Activated T-helper 2 cell treated with anti-CD3 and anti-CD28 coated beads, Interferon-gamma antibody, Interleukin-2, Interleukin-4, amounts not matched to agents 10 μg/mL and 5 μg/mL and 100 μg/mL, durations not matched to agents 14 hours and 24 hours and 36 hours (primary cell): ENCODE measurements at places on chromosomes 16 and 17. TPM values are rescaled to one million over a fixed set of nuclear protein-coding genes. Genes with fewer than 3 reads are reported as not detected.

DNA sequence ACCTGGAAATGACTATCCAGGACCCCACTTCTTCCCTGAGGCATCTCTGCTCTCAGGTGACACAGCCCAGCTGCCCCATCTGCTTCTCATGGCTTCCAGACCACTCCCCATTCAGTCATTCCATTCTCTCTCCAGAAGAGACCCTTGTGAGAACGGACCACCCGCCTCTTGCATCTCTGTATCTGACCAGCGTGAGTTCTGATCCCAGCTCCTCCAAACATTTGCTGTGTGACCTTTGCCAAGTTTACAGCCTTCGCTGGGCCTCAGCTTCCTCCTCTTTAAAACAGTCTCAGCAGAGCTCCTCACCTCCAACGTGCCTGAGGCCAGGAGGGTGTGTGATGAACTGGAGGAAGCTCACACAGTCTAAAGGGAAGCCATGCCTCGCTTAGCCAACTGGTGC lies 39.6 kb downstream of the C16orf82 start:
- no peak for DNase-seq

GRCh38 chr17:8718001-8718563 lies 26.6 kb downstream of the CCDC42 start:
- no peak for DNase-seq

- no peak for DNase-seq
These were observed 705 bp downstream of the KRABD2 start for GRCh38 chr17:8375738-8376259.

GRCh38 chr17:8359769-8360168 lies 16.7 kb downstream of the KRABD2 start:
- no peak for DNase-seq

DNA sequence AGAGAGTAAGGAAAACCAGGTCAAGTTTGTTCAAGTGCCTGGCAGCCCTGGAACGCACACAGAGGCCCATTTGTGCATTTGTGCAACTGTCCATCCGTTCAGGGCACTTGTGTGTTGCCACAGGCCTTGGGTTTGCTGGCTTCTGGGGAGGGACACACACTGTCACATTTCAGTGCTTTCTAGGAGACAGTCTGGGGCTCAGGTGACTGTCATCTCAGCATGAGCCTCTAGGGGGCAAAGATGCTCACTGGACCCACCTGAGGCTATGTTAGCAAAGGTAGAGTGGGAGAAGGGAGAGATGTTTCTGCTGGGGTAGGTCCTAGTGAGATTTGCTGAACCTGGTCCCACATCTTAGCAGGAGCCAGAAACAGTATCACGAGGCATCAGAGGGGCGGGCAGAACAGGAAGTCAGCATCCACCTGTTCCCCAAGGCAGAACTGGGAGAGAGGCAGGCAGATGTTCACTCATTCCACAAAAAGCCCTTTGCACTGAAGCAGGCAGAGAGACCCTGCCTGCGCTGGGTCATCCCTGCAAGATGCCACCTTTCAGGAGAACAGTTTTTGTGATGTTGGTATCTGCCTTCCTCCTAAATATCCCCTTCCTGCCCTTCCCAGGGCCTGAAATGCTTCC lies 48.5 kb downstream of the RAI1 start:
- peak; percentile 37 for DNase-seq

- no peak for DNase-seq
These were observed 1.7 kb upstream of the ROGDI start for GRCh38 chr16:4803898-4804762.

- DNase-seq: no peak
These were observed 153.4 kb downstream of the RGS9 start for GRCh38 chr17:65290616-65291015.

GRCh38 chr17:29891131-29891530 lies 38.9 kb downstream of the SSH2 start:
- no peak for DNase-seq

DNA sequence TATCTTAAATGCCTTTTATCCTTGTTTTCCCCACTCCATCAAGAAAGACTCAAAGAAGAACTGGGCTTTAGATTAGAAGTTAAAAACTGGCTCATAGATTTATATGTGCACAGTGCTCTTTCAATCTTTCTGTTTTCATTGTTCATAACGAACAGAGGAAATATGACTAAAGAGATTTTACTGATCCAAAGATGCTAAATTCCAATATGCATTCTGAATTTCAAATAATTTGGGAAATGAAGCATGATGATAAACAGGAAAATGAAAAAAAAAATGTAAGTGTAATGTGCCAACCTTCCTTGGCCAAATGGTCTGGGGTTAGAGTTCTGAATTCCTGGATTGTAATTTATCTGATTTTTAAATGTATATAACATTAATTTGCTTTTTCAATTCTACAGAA lies 25.0 kb upstream of the SMIM36 start:
- no peak for DNase-seq

DNA sequence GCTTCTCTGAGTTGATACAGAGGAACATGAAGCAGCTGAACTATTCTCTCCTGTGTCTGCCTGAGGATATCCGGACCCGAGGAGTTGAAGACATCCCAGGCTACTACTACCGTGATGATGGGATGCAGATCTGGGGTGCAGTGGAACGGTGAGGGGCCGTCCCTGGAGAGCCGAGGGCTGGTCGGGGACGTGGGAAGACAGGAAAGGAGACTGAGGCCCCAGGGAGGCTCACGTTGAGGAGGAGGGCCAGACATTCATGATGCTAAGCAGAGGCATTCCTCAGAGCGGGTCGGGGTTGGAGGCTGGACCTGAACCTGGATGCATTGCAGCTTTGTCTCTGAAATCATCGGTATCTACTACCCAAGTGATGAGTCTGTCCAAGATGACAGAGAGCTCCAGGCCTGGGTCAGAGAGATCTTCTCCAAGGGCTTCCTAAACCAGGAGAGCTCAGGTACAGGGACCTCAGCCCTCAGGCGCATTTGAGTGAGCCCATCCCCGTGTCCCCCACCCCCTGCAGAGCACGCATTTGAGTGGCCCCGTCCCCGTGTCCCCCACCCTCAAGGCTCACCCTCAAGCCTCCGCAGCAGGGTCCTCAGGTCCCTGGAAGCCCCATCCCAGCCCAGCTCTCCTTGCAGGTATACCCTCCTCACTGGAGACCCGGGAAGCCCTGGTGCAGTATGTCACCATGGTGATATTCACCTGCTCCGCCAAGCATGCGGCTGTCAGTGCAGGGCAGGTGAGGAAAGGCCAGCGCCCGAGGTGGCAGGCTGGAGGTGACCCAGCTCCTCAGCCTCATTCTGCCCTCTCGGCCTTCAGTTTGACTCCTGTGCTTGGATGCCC lies 8.3 kb downstream of the ALOX15B start:
- DNase-seq: no peak

DNA sequence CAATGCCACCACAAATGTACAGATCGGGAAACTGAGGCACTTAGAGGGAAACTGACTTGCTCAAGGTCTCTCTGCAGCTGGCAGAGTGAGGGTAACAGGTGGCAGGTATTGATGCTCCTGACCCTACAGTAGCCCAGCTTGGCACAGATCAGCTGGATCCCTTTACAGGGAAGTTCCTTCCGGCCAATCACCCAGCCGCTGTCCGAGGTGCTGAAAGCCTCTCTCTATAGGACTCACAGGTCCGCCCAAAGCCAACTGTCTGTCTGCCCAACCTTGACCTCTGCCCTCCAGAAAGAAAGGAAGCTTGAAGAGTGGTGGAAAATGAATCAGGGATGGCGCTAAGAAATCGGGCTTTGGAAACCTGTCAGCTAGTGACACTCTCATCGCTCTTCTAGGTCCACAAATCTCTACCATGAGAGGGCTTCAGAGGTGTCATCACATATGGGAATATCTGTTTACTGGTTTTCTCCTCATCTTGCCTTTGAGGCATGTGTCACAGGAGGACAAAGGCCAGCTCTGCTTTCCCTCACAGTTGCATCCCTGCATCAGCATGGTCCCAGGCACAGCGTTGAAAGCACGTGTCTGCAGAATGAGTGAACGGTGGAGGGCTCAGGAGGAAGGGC lies 246.2 kb downstream of the KATNIP start:
- peak; percentile 16 for DNase-seq

GRCh38 chr17:64443086-64443760 lies 5.7 kb upstream of the MILR1 start:
- no peak for DNase-seq

GRCh38 chr17:81402530-81402941 lies 7.3 kb downstream of the BAHCC1 start:
- DNase-seq: no peak

DNA sequence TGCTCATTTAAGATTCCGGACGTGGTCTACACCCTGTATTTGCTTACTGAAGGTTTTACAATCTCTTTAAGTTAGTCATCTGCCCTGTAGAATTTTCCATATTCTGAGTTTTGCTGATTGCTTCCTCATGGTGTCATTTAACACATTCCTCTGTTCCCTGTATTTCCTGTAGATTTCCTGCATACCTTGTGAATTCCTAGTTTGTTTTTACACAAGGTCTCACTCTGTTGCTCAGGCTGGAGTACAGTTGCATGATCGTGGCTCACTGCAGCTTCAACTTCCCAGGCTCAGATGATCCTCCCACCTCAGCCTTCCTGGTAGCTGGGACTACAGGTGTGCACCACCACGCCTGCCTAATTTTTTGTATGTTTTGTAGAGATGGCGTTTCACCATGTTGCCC lies 66.8 kb downstream of the CMIP start:
- no peak for DNase-seq

DNA sequence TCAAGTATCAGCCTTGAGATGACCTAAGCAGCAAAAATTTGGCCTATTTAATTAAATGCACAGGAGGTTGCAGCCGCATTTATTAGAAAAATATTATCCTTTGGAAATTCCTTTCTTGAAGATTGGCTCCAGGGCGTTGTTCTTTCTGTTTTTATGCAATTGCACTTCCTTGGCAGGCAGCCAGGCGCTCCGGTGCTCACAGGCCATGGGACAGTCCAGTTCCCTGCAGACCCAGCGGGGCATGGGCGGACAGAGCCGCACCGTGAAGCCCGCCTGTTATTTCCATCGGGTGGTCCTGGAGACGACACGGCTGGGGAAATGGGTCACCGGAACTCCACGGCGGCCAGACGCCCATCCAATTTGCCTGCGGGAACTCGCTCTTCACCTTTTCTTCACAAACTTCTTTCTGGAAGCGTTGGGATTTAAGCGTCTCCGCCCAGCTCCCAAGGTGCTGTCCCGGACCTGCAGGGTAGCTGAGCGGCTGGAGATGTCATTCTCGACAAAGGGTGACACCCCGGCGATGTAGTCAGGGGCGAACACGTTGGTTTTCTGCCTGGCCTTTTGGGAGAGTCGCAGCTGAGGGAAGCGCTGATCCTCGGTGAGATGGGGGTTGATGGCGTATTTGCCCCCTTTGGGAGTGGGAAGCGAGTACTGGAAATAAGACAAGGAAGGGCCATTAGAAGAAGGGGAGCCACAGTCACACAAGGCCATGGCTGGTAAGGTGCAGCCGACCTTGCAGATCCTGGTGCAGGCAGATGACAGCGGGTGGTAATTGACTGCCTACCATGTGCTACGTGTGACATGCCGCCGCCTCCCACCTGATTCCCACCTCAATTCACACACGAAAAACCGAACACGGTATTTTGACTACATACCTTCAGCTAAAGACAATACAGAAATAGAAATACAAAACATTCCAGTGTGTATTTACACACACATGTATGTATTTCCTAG lies 12.5 kb downstream of the NOB1 start:
- DNase-seq: no peak

GRCh38 chr16:12740986-12741610 lies 62.6 kb downstream of the CPPED1 start:
- DNase-seq: no peak

DNA sequence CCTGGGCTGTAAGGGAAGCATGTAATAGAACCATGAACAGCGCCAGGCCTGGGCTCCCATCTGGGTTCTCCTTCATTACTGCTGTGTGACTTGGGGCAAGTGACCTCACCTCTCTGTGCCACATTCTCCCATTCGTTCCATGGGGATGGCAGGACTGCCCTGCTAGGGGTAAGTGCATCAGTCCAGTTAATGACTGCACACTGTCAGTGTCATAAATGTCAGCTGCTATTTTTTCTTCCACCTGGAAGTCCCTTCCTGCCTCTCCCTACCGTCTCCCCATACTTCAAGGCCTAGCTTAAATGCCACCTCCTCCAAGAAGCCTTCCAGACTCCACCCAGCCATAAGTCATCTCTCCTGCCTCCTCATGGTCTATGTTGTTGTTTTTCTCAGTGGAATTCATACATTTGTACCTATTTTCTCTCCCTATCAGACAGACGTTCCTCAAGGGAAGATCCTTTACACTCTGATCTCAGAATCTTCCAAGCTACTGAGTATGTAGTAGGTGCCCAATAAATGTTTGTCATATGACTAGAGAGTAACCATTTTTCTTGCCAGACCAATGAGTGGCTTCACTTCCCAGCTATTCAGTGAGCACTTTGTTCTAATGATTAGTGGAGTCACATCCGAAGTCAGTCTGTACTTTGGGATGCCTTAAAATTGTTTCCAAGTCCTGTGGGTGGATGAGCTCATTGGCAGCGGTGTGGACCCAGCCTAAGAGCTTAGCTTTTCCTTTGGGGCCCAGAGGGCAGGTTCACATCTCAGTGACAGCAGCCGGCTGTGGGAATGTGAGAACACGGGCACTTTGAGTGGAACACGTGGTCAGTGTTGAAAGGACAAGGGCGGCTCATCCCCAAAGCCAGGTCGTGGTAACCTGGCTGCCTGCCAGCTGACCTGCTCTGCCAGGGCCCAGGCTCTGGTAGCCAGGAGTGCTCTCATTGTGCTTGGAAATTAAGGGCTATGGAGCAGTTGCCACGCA lies 147.5 kb upstream of the GSE1 start:
- DNase-seq: no peak

DNA sequence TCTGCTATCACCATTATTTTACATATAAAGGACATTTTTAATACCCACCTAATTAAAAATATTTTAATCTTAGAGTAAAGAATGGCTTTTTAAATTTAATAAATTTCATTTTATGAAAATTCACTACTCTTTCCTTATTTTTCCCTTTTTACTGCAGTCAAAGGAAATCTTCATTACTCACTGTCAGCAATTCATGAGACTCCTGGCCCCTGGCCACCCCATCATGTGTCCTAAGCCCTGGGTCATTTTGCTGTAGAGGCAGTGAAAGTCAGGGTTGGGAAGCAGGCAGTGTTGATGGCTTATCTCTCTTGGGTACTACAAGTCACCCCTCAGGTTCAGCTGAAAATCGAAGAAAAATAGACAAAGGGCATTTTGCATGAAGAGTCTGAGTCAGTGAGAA lies 468.6 kb upstream of the CCL2 start:
- DNase-seq: no peak

GRCh38 chr16:81905277-81905676 lies 106.0 kb downstream of the SDR42E1 start:
- DNase-seq: no peak

DNA sequence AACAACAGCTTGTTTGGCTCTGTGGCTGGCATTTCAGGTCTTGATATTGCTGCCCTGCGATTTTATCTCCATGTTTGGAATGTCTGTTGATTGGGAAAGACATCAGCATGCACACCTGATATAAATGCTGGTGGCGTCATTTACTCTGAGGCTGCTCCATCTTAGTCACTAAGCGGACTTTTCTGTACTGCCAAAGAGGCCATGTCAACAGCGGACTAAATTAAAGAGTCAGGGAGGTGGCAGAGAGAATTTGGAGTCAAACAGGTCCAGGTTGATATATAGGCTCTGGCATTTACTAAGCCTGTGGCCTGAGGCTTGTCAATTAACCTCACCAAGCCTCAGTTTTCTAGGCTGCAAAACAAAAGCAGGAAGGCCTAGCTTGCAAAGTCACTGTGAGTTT lies 6.2 kb downstream of the RBFOX1 start:
- DNase-seq: no peak

The OTOP3 gene
- total RNA-seq: not detected in 2 replicates

The G6PC1 gene
- not detected in 2 replicates for total RNA-seq

The RASL10B gene
- 0.94 and 1.2 TPM in 2 replicates for total RNA-seq

The ABCA5 gene
- 11.4 TPM in 2 replicates for total RNA-seq

The CDRT15L2 gene
- not detected in 2 replicates for total RNA-seq

The TMC7 gene
- not detected in 2 replicates for total RNA-seq

The VASN gene
- 0.16 TPM in 1 of 2 replicates, not detected in the other for total RNA-seq

The KRTAP4-4 gene
- not detected in 2 replicates for total RNA-seq

The BEAN1 gene
- total RNA-seq: not detected in 2 replicates

The TMEM92 gene
- total RNA-seq: 1.5 and 1.6 TPM in 2 replicates
